Mammary epithelial cell (primary cell): ENCODE measurements at places on chromosomes 3 and 15. TPM values are rescaled to one million over a fixed set of nuclear protein-coding genes. Genes with fewer than 3 reads are reported as not detected.

DNA sequence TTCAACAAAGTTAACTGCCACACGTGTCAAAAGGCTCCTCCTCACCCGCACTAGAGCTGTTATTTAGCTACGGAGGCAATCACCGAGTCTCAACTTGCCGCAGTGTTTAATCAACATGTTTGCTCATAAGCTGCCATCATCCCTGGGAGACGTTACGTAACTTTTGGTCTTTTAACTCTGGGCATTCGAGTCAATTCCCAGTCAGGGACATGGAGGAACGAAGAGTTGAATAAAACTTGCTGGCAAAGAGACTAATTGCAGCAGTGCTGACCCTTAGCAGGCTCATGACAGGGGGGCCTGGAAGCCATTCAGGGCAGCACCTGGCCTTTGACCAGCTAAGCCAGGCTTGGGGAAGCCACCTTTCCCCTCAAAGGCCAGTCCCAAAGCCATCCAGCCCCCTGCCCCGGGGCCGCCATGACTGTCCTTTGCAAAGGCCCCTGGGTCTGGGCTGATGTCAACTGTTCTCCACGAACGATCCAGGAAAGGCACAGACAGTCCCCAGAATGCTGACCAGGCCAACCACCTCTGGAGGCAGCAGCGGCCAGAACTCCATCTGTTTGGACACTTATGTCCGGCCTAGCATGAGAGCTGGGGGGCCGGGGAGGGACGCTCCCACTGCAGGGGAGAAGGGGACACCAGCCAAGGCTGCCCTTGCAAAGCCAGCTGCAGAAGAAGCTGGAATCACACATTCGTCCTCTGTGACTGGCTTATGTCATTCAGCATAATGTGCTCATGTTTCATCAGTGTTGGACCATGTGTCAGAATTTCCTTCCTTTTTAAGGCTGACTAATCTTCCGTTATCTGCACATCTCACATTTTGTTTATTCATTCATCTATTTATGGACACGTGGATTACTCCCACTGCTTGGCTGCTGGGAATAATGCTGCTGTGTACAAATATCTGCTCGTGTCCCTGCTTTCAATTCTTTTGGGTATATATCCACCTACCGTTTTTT, 43.7 kb downstream of the PCSK6 start:
- DNase-seq, result peak; percentile 63

DNA sequence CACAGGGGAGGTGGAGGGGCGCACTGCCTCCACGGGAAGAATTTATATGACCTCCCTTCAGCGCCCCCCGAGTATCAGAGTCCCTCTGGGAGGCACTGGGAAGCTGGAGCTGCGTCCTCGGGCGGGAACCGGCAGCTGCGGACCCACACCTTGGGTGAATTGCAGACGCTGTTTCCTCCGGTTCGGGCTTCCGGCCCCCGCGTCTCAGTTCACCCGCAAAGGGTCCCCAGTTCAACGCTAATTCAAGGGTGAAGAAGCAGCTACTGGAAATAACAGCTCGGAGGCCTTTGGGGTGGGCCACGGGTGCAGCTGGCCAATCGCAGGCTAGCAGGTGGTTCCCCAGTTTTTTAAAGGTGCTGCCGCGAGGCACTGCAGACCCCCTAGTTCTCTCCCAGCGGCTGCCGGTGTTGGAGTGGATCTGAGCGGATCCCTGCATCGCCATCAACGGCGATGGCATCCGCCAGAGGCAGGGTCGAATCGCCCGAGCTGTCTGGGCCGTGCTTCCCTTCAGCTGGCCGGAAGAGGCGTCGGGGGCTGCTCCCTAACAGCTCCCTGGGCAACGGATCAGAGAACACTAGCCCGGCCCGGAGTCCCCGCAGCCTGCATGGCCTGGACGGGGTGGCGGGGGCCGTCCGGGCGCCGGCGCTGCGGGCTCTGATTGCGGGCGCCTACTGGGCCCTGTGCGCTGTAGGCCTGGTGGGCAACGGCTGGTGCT, 19.4 kb upstream of the ADAMTS7 start:
- DNase-seq, result no peak

- no peak for DNase-seq
Observed at GRCh38 chr3:132311841-132312240, 5.4 kb upstream of the ACP3 start.

- no peak for DNase-seq
Observed at GRCh38 chr3:137582484-137582883, 181.6 kb upstream of the SOX14 start.

DNA sequence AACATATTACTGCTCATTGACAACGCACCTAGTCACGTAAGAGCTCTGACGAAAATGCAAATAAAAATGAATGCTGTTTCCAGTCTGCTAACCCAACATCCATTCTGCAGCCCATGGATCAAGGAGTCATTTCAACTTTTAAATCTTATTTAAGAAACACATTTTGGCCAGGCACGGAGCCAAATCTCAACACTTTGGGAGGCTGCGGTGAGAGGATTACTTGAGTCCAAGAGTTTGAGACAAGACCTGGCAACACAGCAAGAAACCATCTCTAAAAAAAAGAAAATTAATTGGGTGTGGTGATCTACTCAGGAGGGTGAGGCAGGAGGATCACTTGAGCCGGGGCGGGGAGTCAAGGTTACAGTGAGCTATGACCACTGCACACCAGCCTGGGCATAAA, 22.4 kb upstream of the TM4SF19 start:
- DNase-seq, result no peak

- DNase-seq, result no peak
Observed at GRCh38 chr15:29914511-29914926, 92.3 kb upstream of the TJP1 start.

DNA sequence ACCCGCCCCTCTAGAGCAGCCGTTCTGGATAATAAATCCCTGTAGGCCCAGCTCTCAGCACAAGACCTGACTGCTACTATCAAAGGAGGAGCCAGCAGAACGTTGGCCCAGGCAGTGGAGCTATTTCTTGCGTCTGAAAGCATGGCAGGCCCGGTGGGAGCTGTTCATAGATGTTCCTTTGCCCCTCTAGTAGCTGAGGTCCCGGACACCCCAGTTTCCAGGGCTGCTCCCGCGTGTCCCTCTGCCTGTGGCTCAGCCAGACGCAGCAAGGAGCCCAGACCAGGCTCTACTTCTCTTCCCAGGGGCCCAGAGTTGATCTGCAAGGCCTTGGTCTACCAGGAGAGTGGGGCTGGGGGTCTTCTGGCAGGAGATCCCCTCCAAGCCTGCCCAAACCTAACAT, 76.1 kb downstream of the FAM174B start:
- DNase-seq, result no peak

- peak; percentile 1 for DNase-seq
Observed at GRCh38 chr3:69647511-69648110, 91.7 kb upstream of the MITF start.

The MKRN2 gene
- 25.1 TPM for polyA plus RNA-seq

The CLDN11 gene
- 0.34 TPM for polyA plus RNA-seq

The IL5RA gene
- polyA plus RNA-seq, result not detected
